ENCODE measurements at places on chromosomes 7 and 10.

DNA sequence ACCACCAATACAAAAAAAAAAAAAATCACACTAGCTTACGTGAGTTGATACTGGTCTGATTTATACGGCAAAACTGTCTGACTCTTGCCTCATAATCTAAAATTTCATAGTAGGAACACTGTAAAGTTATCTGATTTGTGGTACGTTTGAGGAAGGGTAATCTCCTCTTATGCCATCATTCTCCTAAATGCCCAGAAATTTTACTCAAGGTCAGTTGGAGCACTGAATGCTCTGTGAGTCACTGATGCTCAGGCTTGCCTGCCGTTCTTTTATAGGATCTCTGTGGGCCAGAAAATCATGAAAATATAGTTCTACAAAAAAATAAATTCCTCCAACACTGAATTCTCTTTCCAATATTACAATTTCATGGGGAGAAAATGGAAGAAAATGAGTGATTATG, 135.7 kb downstream of the PDE1C start:
- DNase-seq: no peak

DNA sequence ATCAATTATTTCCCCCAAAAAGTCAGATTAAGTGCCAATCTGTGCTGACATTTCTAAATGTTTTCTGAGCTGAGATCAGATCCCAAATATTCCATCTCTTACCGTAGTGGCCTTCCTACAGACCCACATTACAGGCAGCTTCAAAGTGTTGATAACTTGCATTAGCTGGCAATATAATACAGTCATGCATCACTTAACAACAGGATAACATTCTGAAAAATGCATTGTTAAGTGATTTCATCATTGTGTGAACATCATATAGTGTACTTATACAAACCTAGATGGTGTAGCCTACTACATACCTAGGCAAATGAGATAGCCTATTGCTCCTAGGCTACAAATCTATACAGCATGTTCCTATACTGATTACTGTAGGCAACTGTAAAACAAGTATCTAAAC, 22.4 kb downstream of the SLC25A13 start:
- no peak for DNase-seq

DNA sequence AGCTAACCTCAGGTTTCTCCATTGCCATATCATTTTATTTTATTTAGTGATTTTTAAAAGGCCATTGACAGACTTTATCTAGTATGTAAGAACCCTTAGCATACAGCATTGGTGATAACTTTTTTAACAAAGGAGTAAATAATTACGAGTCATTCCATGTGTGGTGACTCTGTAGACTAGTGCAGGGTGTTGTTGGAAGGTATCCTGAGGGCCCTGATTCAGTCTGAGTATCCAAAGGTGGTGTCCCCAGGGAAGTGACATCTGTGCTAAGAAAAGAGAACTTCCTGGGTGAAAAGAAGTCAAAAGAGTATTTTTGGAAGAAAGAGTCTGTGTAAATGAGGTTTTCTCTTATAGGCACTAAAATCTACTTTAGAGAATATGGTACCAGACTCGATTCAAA, 308.4 kb downstream of the C7orf25 start:
- DNase-seq: no peak

DNA sequence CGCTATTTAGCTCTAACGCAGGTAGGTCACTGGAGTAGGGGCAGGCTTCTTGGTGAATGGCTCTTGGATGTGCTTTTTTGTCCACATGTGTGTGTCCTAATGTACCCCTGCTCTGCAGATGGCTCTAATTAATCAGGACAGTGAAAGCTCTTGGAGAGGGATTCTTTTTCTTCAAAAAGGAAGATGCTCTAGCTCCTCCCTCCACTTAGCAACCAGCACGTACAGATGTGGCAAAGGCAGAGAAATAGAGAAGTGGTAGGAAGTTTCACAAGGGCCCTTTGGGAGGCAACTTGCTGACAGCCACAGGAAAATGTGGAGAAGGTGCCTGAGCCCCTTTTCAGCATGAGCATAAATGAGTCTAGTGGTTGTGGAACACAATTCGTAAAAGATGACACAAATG, 221.7 kb downstream of the PLXNA4 start:
- no peak for DNase-seq

DNA sequence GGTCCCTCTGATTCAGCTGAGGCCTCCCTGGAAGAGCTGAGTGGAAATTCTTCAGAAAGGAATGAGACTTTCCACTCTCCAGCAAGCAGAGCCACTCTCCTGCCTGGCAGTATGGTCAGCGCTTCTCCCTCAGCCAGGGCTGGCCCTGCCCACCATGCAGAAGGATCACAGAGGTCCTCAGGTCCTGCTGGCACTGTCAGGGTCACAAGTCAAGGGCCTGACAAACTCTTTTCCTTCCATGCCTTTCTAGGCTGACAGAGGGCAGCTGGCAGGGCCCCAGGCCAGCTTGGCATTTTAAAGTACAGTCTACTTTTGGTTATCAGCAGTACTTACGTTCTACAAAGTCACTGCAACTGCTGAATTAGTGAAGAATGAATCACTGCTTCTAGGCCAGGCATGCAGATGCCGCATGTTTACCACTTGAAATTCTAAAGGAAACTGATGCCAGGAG, 119.3 kb upstream of the FRMD4A start:
- no peak for DNase-seq

DNA sequence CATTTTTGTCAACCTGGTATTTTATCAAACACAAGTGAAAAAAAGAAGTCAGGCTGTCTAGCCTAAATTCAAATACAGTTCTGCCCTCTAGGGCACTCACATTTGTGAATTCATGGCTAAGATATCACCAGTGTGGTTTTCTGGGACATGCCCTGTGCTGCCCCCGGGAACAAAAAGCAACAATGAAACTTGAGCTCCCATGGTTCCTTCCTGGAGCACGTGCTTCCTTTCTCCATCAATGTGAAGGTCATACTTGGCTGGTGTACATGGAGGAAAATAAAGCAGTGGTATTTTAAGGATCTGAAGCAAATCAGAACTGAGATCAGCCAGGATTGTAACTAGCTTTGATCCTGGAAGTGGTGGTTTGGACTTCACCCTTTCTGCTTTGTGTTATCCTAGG, 128.9 kb upstream of the FRMD4A start:
- DNase-seq: no peak

GRCh38 chr7:33941418-33941817, 36.1 kb downstream of the BMPER start:
- DNase-seq: no peak

- DNase-seq: peak; percentile 26
Measured at GRCh38 chr7:41940760-41941343, 238.0 kb upstream of the INHBA start.

DNA sequence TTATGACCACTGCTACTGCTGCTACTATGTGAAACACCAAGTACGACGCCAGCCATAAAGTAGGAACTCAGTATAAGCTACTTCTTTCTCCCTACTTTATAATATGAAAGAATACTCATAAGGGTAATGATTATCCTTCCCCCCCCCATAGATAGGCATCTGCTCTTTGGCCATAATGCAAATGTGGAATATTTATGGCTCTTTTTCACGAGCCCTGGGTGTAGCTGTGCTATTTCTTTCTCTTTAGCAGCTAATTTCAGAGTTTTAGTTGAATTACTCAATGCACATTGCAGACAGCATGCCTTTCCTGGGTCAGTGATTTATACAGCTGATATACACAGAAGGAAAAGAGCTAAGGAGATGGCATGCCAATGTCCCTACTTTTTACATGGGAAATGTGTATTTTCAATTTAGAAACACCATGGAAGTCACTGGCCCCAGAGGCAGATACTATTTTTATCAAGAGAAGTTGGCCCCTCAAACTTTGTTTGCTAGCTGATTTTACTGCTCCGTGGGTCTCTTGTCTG, 234.1 kb upstream of the KIAA1217 start:
- DNase-seq: no peak

GRCh38 chr10:80202934-80203834, 2.2 kb downstream of the ANXA11 start:
- DNase-seq: no peak

- DNase-seq: no peak
Measured at GRCh38 chr10:69385454-69386350, 31.0 kb downstream of the TACR2 start.

- DNase-seq: no peak
Measured at GRCh38 chr7:117790251-117790650, 83.0 kb downstream of the CTTNBP2 start.

- no peak for DNase-seq
Measured at GRCh38 chr7:132485600-132486273, 90.5 kb downstream of the PLXNA4 start.

DNA sequence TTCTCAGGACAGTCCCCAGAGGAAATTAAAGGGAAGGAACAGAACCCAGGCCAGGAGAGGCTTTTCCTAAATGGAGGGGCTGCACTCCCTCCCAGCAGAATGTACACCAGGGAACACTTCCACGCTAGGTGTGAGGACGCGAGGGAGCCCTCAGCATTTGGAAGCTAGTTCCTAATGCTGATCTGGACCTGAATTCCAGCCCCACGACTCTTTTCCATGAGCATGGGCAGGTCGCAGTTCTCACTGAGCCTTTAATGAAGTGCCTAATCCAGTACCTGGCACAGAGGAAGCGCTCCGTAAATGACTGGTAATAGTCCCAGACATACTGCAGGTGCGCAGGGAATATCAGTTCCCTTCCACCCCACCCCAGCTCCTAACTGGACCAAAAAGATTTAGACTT, 1.1 kb downstream of the ALOX5 start:
- no peak for DNase-seq

DNA sequence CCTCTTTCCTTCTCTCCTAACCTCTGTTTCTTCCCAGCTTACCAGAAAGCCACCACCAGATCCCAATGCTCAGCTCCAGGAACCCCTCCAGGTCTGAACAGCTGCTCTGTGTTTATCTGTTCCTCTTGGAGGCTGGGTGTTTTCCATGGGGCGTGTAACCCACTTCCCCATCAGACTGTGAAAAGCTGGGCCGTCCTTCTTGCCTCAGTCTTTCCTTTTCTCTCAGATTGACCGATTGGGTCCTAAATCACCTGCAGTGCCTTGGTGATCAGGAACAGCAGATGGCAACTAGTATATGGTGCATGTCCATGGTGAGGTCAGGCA, 4.8 kb downstream of the SH3PXD2A start:
- no peak for DNase-seq

- no peak for DNase-seq
Measured at GRCh38 chr10:49005270-49005669, 65.6 kb upstream of the LRRC18 start.

- no peak for DNase-seq
Measured at GRCh38 chr10:109853921-109854320, 69.4 kb downstream of the XPNPEP1 start.

- no peak for DNase-seq
Measured at GRCh38 chr10:44827431-44828006, 83.6 kb upstream of the TMEM72 start.

DNA sequence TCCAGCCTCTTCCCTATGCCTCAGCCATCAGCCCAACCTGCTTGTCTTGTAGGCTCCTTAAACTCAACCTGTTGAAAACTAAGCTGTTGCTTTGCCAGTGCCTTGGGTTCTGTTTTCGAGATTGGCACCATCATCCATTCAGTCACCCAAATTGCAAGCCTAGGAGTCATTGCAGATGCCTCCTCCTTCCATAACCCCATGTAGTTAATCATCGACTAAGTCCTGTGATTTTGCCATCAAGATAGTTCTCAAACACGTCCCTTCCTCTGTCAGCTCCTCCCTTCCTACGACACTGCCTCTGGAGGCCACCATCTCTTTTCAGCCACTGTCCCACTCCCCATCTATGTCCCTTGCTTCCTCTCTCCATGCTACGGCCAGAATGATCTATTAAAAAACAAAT, 168.1 kb downstream of the RAB11FIP2 start:
- DNase-seq: no peak

- DNase-seq: no peak
Measured at GRCh38 chr7:8303904-8304528, 42.0 kb upstream of the ICA1 start.

- no peak for DNase-seq
Measured at GRCh38 chr10:131901181-131901829, 497 bp downstream of the PPP2R2D start.

DNA sequence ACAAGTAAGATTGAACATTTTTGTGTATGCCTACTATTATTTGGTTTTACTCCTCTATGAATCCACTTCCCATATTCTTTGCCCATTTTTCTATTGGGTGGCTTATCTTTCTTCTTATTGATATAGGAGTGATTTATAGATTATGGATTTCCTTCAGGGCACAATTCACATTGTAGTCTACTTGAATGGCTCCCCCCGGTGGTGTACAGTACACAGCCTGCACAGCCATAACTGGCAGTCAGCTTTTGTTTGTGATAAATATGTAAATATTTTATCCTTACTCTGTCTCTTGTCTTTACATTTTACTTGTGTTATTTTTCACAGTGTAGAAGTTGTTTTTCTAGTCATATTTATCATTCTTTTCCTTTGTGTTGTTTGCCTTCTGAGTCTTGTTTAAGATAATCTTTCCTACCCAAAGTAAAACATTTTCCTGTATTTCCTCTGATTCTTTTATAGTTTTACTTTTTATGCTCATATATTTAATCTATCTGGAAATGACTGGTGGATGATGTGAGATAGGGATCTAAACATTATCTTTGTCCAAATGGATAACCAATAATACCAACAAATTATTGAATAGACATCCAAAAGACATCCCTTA, 23.9 kb upstream of the CALD1 start:
- peak; percentile 3 for DNase-seq

DNA sequence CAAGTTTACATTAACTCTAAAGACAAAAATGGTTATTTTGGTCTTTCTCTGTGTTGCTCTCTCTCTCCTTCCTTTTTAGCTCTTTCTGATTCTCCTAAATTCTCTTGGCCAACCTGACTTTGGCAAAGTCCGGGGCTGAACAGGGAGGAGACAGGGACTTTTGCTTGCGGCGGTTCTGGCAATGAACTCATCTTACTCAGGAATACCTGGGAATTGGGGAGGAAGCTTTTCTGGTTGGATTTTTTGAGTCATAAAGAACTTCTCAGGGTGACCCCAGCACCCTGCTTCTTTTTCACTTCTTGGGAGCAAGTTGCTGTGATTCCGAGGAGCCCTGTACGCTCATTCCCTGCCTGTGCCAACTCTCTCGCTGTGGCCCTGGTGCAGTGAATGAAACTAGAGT, 16.0 kb downstream of the GATA3 start:
- DNase-seq: no peak

- no peak for DNase-seq
Measured at GRCh38 chr7:34662058-34662708, 4.2 kb downstream of the NPSR1 start.

GRCh38 chr7:13910805-13911551, 78.5 kb downstream of the ETV1 start:
- no peak for DNase-seq

- peak; percentile 67 for DNase-seq
Measured at GRCh38 chr10:110226926-110227641, 19.7 kb downstream of the MXI1 start.
